ENCODE measurements at places on chromosomes 1 and 21.

- peak; percentile 84 for DNase-seq
Observed at GRCh38 chr1:204288021-204288588, 71.6 kb downstream of the PLEKHA6 start.

GRCh38 chr1:56773341-56774066 lies 45.7 kb downstream of the FYB2 start:
- DNase-seq, result no peak

- no peak for DNase-seq
Observed at GRCh38 chr1:44077421-44077820, 41.2 kb upstream of the KLF17 start.

- no peak for DNase-seq
Observed at GRCh38 chr1:182617734-182618351, 13.7 kb upstream of the RGS16 start.

DNA sequence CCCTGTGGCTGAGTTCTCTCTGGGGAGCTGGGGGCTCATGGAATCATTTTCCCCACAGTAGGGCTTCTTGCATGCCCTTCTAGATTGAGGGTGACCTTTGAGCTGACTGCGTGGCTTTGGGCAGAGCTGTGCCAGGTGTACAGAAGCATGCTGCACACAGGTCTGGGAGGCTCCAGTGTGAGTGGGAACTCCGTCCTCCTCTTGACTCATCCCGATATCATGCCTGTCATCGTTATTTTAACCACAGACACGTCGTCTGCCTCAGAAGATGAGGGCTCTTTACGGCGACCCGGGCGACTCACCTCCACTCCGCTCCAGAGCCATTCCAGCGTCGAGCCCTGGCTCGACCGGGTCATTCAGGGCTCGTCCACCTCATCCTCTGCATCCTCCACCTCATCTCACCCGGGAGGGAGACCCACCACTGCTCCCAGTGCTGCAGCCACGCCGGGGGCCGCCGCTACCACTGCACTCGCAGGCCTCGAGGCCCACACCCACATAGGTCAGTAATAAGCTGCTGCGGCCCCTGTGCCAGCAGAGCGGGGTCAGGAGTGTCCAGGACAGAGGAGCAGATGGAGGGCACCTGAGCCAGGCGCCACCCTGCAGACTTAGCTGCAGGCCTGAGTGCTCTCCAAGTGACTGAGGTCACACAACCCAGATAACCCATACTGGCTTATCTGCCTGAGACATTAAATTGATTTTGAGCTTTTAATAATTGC lies 39.8 kb downstream of the DIP2A start:
- no peak for DNase-seq

DNA sequence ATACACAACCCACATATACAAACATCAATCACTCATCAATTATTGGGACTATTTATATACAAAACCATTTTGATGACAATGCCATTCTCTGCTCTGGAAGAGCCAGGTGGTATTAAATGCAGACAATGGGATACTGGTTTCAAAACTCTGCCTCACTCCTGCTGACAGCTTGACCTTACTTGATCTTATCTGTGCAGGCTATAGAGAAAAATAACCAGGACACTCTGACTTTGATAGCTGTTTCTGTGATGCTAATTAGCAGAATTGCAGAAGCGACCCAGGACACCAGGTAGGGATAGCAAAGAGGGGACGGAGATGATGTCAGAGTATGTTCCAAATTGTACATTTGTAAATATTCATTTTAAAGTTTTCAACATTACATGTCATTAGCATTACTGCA lies 89.5 kb downstream of the OLFM3 start:
- no peak for DNase-seq

GRCh38 chr1:17909634-17910033 lies 154.5 kb downstream of the ACTL8 start:
- DNase-seq, result no peak

- DNase-seq, result no peak
Observed at GRCh38 chr1:41053316-41053715, 31.8 kb upstream of the SLFNL1 start.

DNA sequence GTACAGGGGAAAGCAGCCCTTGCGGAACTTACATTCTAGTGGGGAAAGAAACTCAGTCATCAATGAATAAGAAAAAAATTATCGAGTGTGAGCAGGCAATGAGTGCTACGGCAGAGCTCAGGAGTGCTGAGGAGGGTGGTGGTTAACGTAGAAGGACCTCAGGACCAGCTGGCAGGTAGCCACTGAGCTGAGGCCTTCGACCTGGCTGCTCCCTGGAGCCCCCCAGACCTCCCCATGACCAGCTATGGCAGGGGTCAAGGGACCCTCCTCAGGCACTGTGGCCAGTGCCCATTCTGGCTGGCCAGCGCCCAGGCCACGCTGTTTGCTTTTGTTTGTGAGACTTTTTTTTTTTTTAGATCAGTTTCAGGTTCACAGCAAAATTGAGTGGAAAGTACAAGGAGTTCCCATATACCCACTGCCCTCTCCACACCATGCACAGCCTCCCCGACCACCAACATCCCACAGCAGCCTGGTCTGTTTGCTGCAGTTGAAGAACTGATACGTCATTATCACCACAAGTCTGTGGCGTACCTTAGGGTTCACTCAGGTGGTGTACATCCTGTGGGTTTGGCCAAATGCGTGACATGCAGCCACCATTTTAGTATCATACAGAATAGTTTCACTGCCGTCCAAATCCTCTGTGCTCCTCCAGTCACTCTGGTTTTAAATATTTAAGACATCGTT lies 11.8 kb upstream of the TTC22 start:
- DNase-seq, result no peak

DNA sequence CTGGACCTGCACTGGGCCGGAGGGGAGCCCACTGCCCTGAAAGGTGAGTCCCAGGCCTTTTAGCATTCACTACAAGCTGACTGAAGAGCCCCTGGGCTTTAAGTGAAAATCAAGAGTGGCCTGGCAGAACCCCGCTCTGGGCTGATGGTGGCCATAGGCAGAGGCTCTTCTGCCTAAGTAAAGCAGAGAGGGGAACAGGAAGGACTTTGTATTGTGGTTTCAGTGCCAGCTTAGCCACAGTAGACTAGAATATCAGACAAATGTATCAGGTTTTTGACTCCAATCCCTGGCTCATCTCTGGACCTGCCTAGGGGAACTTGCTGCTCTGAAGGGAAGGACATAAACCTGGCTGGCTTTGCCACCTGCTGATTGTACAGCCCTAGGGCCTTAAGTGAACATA lies 10.2 kb upstream of the HENMT1 start:
- DNase-seq, result no peak

GRCh38 chr1:226950871-226951270 lies 10.8 kb downstream of the COQ8A start:
- no peak for DNase-seq

Data from left ventricle myocardium superior (tissue), 1 donor.